Activated naive CD4-positive, alpha-beta T cell treated with anti-CD3 and anti-CD28 coated beads for 36 hours (primary cell): ENCODE measurements at places on chromosomes 7 and 10.

DNA sequence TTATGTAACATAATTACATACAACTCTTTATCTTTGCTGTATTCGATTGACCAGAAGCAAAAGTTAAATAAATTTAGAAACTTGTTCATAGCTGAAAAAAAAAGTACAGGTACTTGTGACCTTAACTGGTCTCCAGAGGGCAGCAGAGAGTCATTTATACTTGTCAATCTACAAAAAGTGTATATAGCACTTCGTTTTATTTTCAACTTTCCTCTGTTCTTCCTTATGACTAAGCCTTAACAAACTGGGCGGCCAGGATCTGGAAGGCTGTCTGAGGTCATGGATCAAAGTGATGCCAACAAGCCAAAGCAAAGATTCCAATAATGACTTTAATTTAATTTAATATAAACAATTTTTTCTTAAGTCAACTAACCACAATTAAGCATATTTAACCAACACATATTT, 29.8 kb downstream of the C10orf67 start:
- DNase-seq, result peak; percentile 71

DNA sequence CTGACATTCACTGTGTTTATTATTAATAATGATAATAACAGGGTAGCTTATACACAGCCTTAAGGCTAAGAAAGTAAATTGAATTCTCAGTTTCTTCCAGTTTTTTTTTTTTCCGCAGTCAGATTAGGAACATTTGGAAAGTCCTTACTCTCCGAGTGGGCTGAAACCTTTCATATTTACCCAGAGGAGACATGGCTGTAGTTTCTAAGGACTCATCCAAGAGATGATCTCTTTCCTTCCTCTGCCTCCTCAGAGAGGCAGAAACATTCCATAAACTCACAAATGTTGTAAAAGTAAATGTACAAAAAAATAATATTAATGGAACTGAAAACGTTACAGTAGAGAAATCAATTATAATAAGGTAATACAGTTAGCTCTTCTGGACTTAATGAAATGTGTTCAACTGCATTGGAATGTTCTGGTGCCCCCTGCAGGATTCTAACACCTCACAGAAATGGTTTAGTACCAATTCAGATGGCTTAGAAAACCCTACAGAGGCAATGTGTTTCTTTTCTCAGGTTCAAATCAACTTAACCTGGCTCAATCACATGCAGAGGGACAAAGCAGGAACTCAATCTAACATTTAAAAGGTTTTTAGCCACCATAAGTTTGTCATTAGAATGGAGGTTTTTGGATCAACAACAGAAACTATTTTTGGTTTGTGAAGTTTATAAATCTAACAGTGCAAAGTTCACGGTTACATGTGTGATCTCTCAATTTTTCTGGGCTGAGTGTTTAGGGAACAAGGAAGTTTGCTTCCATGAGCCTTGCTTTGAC, 71.7 kb downstream of the ICA1 start:
- DNase-seq, result peak; percentile 84

DNA sequence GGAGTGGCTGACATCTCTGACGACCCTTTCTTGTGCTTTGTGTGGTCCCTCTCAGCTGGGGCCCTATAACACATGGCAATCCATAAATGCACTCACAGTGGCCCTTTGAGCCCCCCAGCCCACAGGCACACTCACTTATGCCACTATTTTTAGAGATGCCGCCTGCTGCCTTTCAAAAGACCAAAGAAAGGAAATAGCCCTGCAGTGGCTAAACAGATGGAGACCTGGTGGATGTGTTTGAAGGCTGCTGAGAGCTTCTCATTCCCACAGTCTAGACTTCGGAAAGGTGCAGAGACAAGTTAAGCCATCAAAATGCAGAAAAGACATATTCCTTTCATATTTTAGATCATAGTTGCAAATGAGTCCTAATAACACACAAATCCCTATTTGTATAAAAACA, 42.0 kb upstream of the PDZD8 start:
- no peak for DNase-seq

- no peak for DNase-seq
Observed at GRCh38 chr7:55188590-55189138, 169.8 kb downstream of the EGFR start.

- DNase-seq, result no peak
Observed at GRCh38 chr10:1530871-1531517, 206.3 kb downstream of the ADARB2 start.

DNA sequence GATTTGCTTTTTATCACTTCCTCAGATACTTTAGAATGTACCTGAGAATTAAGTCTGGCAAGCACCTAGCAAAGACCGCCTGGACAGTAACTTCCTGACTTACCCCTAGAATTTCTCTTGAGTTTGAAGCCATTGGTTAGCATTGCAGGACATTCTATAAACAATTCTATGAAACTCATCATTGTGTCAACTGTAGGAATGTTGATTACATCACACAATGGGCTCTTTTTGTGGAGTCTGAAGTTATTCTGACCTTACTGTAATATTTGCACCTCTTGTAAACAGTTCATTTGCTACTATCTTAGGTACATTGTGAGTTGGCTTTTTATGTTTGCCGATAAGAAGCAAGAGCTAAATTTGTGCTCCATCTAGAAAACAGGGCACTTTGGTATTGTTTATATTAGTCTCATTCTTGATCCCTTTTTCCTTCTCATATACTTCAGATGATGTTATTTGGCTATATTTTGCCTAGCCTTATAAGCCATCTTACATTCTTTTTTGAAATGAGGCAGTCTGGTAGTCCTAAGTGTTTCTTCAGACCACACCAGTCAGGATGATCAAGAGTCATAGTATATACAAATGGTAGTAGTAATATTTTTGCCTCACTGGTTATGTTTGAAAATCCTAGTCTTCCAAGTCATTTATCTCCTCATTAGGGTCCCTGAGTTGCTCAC, 52.4 kb downstream of the CASD1 start:
- no peak for DNase-seq

- DNase-seq, result no peak
Observed at GRCh38 chr7:37108615-37109014, 340.0 kb downstream of the ELMO1 start.
